ENCODE measurements at places on chromosomes 7 and 10. TPM values are rescaled to one million over a fixed set of nuclear protein-coding genes. Genes with fewer than 3 reads are reported as not detected.

ELAPOR2 gene
- total RNA-seq = 0.06 TPM

GPR85 gene
- not detected for total RNA-seq

SPDYE1 gene
- not detected for total RNA-seq

PRSS37 gene
- total RNA-seq = not detected

KEL gene
- total RNA-seq = not detected

ADAMTS14 gene
- total RNA-seq = 0.07 TPM

All from A549 treated with RU486 at 1 μM for 4 hours (cell line).